Suprapubic skin (tissue), 4 donors: ENCODE measurements at places on chromosomes 6 and 20. TPM values are rescaled to one million over a fixed set of nuclear protein-coding genes. Genes with fewer than 3 reads are reported as not detected.

DNA sequence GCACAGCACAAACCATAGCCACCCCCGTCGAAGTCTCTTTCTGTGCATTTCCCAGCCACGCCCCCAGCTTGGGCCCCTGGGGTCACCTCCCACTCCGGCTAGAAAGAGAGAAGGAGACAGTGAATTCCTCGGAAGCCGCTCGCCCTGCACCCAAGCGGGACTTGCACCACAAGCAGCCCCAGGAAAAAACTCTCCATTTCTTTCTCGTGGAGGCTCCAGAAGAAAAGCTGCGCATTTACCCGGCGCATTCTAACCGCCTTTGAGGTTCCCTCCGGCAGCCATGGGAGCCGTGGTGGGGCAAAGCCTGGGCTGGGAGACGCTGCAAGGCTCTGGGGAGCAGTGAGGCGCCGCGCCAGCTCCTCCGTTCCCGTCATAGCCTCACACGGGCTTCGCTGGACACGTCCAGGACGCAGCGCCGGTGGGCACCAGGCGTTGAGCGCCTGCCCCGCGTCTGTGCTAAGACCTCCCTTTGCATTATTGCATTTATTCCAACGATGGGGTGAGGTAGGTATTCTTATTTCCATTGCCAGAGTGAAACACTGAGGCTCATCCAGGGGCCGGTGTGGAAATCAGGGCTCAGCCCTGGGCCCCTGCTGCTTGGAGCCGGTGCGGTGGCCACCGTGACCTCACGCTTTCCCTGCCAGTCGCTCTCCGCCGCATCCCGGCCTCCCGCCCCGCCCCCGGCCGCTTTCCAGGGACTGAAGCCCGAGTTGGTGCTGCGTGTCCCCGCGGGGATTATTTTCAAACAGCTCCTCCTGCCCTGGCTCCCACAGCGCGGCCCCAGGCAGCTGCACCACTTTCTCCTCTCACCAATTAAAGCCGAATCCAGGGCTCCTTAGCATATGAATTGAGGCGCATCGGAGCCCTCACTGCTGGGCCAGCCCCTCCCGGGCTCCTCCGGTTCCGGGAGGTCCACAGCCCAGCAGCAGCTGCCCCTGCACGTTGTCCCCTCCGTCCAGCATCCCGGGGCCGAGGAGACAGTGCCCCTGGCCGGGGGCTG lies 148.3 kb upstream of the AFDN start:
- peaks cover 45% of the 10 kb centered on the region for H3K27me3 ChIP-seq
- H3K4me1 ChIP-seq = peaks cover 25% of the 10 kb centered on the region
- H3K4me3 ChIP-seq = peak overlapping the region; percentile 36
- DNase-seq = peak; percentile 62

GRCh38 chr6:150324044-150324443 lies 44.8 kb upstream of the IYD start:
- no peak overlapping the region for H3K27ac ChIP-seq
- no peaks in the 10 kb centered on the region for H3K27me3 ChIP-seq
- no peak overlapping the region for H3K4me3 ChIP-seq
- no peaks in the 10 kb centered on the region for H3K4me1 ChIP-seq
- no peak for DNase-seq
- H3K36me3 ChIP-seq = no peaks in the 10 kb centered on the region

- H3K4me3 ChIP-seq = no peak overlapping the region
- H3K4me1 ChIP-seq = peaks cover 19% of the 10 kb centered on the region
- no peaks in the 10 kb centered on the region for H3K36me3 ChIP-seq
- no peaks in the 10 kb centered on the region for H3K27me3 ChIP-seq
These were observed 23.7 kb downstream of the SERPINB1 start for GRCh38 chr6:2817903-2818443.

DNA sequence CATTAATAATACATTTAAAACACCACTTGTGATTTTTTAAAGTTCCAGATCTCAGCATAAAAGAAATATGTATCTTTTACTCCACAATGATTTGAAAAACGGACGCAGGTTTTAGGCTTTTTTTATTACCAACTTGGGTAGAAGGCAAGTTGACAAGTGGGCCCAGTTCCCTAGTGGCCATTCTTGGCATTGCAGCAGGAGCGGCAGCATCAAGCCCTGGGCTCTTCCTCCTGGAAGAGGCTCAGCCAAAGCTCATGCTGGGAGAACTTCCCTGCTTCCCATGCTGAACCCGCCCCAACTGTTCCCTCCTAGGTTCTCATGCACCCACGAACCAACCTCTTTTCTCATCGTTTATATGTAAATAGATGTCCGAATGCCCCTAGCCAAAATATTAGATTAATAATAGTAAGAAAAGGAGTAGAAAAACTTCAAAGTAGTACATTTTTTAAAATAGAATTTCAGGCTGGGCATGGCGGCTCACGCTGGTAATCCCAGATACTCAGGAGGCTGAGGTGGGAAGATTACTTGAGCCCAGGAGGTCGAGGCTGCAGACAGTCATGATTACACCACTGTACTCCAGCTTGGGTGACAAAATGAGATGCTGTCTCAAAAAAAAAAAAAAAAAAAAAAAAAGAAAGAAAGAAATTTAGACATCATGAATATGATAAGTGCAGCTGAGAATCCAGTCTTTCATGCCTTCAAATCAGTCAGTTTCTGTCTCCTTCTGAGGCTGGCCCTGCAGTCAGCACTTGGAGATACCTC lies 18.2 kb upstream of the MYB start:
- no peak overlapping the region for H3K27ac ChIP-seq
- no peaks in the 10 kb centered on the region for H3K36me3 ChIP-seq
- DNase-seq = no peak
- no peaks in the 10 kb centered on the region for H3K4me1 ChIP-seq
- H3K27me3 ChIP-seq = peaks cover 3% of the 10 kb centered on the region

- no peak overlapping the region for H3K27ac ChIP-seq
- H3K4me1 ChIP-seq = peaks cover 16% of the 10 kb centered on the region
- DNase-seq = no peak
- H3K4me3 ChIP-seq = no peak overlapping the region
- H3K36me3 ChIP-seq = no peaks in the 10 kb centered on the region
- no peaks in the 10 kb centered on the region for H3K27me3 ChIP-seq
These were observed 7.8 kb upstream of the CST3 start for GRCh38 chr20:23645575-23645974.

GRCh38 chr6:13763740-13764381 lies 50.5 kb downstream of the MCUR1 start:
- no peaks in the 10 kb centered on the region for H3K36me3 ChIP-seq
- no peaks in the 10 kb centered on the region for H3K27me3 ChIP-seq
- H3K27ac ChIP-seq = peak overlapping the region; percentile 89
- DNase-seq = peak; percentile 35

- no peaks in the 10 kb centered on the region for H3K4me1 ChIP-seq
- DNase-seq = no peak
- H3K27ac ChIP-seq = no peak overlapping the region
- H3K36me3 ChIP-seq = no peaks in the 10 kb centered on the region
- no peak overlapping the region for H3K4me3 ChIP-seq
These were observed 32.3 kb upstream of the CD83 start for GRCh38 chr6:14085176-14085787.

GRCh38 chr6:776951-777350 lies 84.0 kb upstream of the EXOC2 start:
- H3K36me3 ChIP-seq = no peaks in the 10 kb centered on the region
- DNase-seq = no peak
- peaks cover 7% of the 10 kb centered on the region for H3K27me3 ChIP-seq
- H3K4me3 ChIP-seq = no peak overlapping the region

DNA sequence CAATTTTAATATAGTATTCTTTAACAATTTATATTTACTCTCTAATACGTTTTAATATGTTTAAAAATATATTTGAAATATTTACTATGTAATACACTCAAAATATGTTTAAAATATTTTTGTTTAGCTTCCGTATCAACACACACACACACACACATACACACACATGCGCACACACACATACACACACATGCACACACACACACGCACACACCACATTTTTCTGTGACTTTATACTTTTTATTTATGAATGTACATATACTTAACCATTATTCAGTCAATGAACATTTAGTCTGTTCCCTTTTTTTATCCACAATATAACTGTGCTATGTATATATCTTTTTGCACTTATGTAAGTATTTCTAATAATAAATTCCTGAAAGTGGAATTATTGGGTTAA lies 15.7 kb downstream of the OR2B6 start:
- no peaks in the 10 kb centered on the region for H3K36me3 ChIP-seq
- no peak overlapping the region for H3K4me3 ChIP-seq
- DNase-seq = no peak
- H3K27me3 ChIP-seq = peaks cover 6% of the 10 kb centered on the region
- no peaks in the 10 kb centered on the region for H3K4me1 ChIP-seq
- no peak overlapping the region for H3K27ac ChIP-seq

DNA sequence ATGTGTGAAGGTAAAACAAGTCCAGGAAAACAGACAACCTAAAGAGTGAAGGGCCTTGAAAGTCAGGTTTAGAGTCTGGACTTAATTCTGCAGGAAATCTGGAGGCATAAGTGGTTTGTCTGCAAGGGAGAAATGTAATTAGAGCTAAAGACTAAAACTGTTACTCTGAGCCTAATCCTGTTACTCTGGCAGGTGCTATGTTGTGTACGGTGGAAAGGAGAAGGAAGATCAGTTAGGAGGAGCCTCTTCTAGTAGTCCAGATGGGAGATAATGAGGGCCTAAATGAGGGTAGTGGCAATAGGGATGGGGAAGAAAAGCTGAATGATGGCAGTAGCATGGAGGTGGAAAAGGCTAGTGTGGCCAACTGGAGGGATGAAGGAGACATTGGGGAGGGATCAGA lies 118.5 kb downstream of the PDSS2 start:
- no peak for DNase-seq
- H3K4me1 ChIP-seq = no peaks in the 10 kb centered on the region
- no peaks in the 10 kb centered on the region for H3K27me3 ChIP-seq
- no peak overlapping the region for H3K4me3 ChIP-seq

- H3K4me3 ChIP-seq = no peak overlapping the region
- peaks cover 2% of the 10 kb centered on the region for H3K4me1 ChIP-seq
- H3K27me3 ChIP-seq = no peaks in the 10 kb centered on the region
- DNase-seq = no peak
- no peaks in the 10 kb centered on the region for H3K36me3 ChIP-seq
These were observed 214.9 kb downstream of the ZFAND3 start for GRCh38 chr6:38034274-38034914.

GRCh38 chr6:154791556-154792317 lies 58.5 kb downstream of the SCAF8 start:
- H3K27ac ChIP-seq = no peak overlapping the region
- DNase-seq = no peak
- H3K36me3 ChIP-seq = peaks cover 36% of the 10 kb centered on the region
- peaks cover 5% of the 10 kb centered on the region for H3K4me1 ChIP-seq

DNA sequence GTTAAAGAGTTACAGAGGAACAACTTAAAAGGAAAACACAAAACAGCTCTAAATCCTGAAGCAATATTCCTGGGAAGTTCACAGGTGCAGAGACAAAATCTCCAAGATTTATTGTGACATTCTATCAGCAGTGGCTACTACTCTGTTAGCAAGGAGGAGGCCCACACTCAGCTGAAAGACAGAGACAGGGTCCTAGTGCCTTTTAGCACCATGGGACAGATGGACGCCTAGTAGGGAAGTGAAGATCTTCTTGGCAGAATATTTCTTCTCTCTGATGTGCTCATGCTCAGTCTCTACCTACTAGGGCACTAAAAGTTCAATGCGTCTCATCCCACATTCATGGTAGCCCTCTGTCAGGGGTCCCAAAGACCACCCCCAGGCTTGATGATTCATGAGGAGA lies 133.4 kb downstream of the LAMP5 start:
- no peaks in the 10 kb centered on the region for H3K36me3 ChIP-seq
- no peak overlapping the region for H3K27ac ChIP-seq
- H3K27me3 ChIP-seq = no peaks in the 10 kb centered on the region
- H3K4me1 ChIP-seq = no peaks in the 10 kb centered on the region

- no peak overlapping the region for H3K27ac ChIP-seq
- no peak overlapping the region for H3K4me3 ChIP-seq
These were observed 129.1 kb upstream of the SALL4 start for GRCh38 chr20:51931371-51931781.

DNA sequence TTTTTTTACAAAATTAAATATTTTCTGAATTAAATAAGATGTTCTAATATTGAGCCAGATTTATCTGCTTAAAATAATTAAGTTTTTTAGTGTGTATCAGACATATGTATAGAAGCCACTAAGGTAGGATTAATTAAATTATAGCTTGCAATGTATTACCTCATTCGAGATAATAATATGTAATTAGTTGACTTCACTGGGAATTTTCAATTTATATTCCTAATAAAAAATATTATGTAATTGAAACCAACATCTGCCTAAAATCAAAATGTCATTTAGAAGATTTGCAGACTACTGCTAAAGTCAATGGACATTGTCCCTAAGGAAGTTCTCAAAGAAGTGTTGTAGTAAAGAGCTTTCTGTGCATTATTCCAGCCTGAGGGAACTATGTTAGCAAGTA lies 254.7 kb downstream of the EYS start:
- no peak overlapping the region for H3K4me3 ChIP-seq
- no peak for DNase-seq
- no peaks in the 10 kb centered on the region for H3K4me1 ChIP-seq
- no peaks in the 10 kb centered on the region for H3K27me3 ChIP-seq

- H3K36me3 ChIP-seq = peaks cover 31% of the 10 kb centered on the region
- H3K4me3 ChIP-seq = no peak overlapping the region
- no peaks in the 10 kb centered on the region for H3K4me1 ChIP-seq
These were observed 95.9 kb upstream of the EMILIN3 start for GRCh38 chr20:41462372-41463161.

DNA sequence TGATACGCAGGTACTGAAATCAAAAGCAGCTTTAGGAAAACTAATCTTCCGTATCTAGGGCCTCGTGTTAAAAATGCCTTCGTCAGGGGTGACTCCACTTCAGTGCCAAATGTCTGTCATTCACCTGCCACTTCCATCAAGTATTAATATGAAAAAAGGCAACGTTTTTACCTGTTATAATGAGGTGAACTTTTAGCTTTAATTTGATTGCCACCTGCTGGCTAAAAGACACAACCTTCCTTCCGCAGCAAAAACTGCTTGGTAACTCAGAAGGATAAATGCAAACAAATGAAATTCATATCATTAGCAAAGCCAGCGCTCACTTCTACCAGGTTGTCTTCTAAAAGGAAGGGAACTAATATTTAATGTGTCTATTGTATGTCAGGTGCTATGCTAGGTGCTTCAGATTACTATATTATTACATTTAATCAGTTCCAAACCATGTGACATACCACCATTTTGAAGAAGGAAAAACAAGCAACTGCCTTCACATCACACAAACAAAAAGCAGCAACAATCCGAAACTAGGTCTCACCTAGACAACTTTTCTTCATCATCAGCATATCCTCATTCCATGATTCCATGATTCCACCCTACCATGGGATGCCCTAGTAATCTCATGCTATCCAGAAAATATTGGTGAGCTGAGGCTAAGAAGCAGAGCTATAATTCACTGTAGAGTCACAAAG lies 20.6 kb upstream of the ARHGAP18 start:
- no peak overlapping the region for H3K27ac ChIP-seq
- no peaks in the 10 kb centered on the region for H3K36me3 ChIP-seq
- no peak for DNase-seq

- H3K27me3 ChIP-seq = no peaks in the 10 kb centered on the region
- no peak for DNase-seq
- peaks cover 3% of the 10 kb centered on the region for H3K4me1 ChIP-seq
- H3K36me3 ChIP-seq = no peaks in the 10 kb centered on the region
- no peak overlapping the region for H3K4me3 ChIP-seq
These were observed 12.5 kb upstream of the RALGAPB start for GRCh38 chr20:38460040-38460623.

ADGRF5 gene
- total RNA-seq = 13.0 TPM

REM1 gene
- total RNA-seq = 0.64 TPM

TNFAIP3 gene
- total RNA-seq = 117 TPM

NNAT gene
- total RNA-seq = 4.6 TPM

DYNLT2 gene
- total RNA-seq = 3.1 TPM
